Transverse colon (tissue), 4 donors: ENCODE measurements at places on chromosomes 5 and 9. TPM values are rescaled to one million over a fixed set of nuclear protein-coding genes. Genes with fewer than 3 reads are reported as not detected.

- DNase-seq, result no peak
These were observed 545.8 kb downstream of the EBF1 start for GRCh38 chr5:158553962-158554336.

DNA sequence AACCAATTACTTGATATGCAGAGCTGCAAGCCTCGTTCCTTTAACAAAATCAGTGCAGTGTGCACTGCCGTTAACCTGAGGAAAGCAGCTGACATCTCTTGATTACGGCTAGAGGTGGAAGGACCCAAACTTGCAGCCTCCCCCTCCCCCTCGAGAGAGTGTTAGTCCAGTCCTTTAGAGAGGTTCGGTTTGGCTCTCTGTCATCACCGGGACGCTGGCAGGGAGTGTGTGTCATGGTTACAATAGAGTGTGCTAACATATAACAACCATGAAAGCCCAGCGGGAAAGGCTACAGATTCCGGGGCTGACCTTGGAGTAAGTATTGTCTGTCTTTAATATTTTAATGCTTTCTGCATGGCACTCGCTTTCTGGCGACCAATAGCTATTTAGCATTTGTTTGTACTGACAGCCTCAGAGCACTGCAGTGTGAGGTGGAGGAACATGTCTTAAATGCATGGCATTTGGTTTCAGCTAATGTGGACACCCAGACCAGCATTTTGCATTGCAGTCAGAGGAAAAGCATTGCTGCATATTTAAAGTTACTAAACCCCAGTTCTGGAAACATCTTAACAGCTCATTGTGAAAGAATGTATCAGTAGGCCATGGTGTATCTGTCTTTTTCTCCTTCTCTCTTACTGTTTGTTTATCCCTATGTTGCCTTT, 237.5 kb downstream of the CD180 start:
- DNase-seq, result no peak

DNA sequence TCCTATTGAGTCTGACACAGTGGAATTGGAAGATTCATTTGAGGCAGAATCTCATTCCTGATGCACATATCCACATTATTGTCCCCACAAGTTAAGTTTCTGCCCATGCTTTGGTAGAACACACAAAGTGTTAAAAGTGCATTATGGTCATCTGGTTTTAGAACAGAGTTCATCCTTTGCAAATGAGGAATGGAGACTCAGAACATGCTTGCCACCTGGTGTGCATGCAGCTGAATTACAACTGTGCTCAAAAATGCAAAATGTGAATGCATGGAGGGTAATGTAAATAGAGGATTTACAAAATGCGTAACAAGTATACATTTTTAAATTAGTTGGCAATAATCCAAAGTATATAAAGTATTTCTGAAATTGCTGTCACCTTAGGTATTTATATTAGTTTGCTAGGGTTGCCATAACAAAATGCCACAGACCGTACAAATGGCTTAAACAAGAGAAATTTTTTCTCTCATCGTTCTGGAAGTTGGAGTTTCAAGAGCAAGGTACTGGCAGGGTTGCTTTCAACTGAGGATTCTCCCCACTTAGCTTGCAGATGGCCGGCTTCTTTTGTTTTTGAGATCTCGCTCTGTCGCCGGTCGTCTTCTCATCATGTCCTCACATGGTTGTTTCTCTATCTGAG, 671.1 kb downstream of the TAF11L14 start:
- no peak for DNase-seq

DNA sequence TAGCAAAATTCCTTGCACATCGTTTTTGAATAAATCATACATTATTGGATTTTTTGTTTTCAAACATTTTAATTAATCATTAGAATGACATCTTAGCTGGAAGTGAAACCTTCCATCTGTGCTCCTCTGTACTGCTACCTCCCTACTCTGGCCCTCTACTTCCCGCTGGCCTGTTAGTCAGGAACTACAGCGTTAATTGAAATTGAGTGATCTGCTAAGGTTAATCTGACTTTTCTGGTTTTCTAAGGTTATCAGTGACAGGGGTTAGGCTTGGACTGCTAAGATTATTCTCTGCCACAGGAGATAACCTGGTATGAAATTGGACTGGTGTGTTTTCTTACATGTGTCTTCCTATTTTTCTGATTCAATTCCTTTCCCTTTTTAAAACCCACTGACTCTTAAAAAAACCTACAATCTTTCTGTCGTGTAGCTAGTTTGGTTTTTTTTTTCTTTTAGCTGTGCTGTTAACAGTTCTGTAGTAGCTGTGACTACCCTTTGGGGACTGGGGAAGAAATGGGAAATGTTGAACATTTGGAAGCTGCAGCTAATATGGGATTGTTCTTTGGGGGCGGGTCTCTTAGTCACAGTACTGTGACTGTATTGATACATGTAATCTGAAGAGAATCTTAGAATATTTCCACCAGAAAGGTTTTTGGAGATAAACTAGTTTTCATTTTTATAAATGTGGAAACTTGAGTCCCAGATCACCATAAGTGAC, 4.6 kb downstream of the KIF2A start:
- no peak for DNase-seq

GRCh38 chr5:111511831-111512374, 432 bp downstream of the STARD4 start:
- DNase-seq, result no peak

DNA sequence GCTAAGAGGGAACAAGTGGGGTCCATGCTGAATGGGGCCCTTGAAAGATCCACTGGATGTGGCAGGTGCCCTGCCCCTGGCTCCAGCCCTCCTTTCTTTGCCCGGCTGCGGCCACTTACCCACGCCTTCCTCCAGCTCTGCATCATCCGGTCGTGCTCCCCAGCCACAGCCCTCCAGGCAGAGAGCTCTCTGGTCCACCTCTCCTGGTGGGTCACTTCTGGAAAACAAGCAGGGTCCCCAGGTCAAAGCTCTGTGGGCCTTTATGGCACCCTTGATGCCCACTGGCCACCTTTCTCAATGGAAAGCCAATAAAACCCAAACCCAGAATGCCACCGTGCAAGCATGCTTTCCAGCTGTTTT, 45.0 kb downstream of the SECISBP2 start:
- no peak for DNase-seq

DNA sequence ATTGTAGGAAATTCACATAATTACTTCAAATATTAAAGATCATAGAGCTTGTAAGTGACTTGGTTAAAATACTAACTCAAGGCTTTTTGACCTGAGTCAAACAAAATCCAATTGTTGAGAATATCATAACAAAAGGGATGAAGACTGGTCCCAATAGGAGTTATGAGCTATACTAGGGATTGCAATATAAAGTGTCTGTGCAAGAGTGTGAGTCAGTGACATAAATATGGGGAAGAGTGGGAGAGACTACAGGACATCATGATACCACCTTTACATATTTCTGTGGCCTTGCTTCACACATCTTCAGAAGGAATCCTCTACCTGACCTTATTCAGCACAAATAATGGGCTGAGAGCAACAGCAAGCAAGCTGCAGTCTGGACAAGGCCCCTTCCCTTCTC, 180.9 kb upstream of the SLC24A2 start:
- DNase-seq, result no peak

DNA sequence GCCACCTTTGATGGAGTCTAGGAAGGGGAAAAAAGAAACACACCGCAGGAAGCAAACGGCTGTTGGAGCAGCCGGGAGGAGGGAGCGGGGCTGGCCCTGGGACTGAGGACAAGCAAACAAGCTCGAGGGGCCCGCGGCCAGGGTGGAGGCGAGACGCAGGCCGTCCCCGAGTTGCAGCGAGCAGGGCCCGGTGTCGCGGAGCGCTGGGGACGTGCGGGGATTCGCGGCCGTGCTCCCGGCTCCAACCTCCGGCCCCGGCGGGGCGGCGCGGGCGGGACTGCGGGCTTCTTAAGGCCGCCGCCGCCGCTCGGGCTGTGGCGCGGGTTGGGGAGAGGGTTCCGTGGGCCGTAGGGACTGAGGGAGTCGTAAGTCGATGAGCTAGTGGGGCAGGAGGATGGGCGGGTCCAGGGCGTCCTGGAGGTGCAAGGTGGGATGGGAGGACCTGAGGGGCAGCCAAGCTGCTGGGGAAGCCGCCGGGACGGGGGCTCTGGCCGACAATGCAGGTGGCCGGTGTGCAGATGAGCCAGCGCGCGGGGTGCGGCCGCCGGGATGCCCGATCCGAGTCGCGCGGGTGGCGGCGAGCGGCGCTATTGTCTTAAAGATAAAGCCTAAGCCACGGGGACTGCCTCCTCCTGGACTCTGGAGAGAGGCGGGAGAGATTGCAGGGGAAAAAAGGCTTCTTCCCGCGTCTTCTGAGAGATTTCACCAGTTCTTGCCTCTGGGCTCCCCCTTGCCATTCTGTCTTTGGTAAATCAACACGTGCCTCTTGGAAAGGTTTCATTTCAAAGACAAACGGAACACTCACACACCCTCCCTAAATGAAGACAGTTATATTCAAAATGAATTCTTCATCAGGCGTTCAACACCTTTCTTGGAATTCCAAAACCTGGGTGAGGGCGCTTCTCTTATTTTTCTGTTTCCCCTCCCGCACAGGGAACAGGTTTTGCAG, 1.6 kb upstream of the HAPLN1 start:
- peak; percentile 83 for DNase-seq

DNA sequence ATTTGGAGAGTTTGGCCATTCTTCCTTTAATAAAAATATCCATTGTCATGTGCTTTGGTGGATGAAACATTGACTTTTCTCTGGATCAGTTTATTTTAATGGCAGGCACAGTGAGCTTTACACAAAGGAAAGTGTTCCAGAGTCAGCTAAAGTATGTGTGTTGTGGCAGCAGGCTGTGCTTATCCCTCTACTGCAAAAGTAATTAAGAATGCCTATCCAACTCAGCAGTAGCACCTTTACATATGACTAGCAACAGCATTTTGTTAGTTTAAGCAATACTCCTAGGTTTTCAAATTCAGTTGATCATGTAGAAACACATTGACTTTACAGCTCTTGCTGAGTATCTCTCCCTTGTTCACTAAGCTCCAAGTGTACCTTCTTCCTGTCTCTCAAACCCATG, 730.5 kb upstream of the RGMB start:
- no peak for DNase-seq

DNA sequence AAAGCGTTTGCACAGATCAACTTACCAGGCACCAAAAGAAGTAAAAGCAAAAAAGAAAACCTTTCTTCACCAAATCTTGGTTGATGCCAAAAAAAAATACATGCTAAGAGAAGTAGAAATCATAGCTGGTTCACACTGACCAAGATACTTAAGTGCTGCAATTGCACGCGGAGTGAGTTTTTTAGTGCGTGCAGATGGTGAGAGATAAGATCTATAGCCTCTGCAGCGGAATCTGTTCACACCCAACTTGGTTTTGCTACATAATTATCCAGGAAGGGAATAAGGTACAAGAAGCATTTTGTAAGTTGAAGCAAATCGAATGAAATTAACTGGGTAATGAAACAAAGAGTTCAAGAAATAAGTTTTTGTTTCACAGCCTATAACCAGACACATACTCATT, 36.4 kb upstream of the CCDC152 start:
- DNase-seq, result no peak

DNA sequence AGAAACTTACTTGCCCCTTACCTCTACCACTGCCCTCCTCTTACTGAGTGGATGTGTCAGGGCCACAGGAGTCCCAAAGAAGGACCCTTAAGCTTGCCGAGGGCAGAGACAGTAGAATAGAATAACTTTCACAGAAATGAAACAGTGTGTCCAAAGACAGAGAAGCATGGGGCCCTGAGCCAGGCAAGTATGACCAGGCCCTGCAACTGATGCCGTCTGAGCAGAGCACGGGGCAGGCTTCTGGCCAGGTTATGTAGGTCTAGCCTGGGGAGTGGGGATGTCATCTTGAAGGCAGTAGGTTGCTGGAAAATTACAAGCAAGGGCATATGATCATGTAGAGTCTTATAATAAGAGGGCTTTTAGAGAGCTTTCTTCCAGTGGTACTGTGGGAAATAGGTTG, 415.4 kb downstream of the KDM4C start:
- no peak for DNase-seq

DNA sequence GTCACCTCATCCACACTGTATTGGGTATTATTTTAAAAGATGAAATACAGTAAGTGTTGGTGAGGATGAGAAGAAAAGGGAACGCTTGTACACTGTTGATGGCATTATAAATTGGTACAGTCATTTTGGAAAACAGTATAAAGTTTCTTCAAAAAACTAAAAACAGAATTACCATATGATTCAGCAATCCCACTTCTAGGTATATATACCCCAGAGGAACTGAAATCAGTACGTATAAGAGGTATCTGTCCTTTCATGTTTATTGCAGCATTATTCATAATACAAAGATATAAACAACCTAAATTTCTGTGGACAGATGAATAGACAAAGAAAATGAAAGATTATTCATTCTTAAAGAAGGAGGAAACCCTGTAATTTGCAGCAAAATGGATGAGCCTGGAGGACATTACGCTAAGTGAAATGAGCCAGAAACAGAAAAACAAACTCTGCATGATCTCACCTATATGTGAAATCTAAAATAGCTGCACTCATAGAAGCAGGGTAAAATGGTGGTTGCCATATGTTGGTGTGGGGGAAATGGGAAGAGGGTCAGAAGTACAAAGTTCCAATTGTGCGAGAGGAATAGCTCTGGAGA, 191.6 kb downstream of the TRIM36 start:
- no peak for DNase-seq

- DNase-seq, result no peak
These were observed 96.5 kb upstream of the PITX1 start for GRCh38 chr5:135130261-135131215.

DNA sequence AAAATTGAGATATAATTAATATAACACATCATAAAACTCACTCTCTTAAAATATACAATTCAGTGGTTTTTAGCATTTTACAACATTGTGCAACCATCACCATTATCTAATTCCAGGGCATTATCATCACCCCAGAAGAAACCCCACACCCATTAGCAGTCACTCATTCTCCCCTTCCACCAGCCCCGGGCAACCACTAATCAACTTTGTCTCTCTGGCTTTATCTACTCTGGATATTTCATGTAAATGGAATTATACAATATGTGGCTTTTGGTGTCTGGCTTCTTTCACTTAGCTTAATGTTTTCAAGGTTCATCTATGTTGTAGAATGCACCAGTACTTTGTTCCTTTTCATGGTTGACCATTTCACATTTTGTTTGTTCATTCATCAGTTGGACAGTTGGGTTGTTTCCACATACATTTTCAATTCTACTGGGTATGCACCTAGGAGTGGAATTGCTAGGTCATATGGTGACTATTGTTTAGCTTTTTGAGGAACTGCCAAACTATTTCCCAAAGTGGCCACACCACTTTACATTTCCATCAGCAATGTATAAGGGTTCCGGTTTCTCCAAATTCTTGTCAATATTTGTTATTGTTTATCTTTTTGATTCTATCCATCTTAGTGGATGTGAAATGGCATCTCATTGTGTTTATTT, 62.4 kb downstream of the MARCHF3 start:
- DNase-seq, result no peak

GRCh38 chr9:80707120-80707519, 982.2 kb downstream of the TLE1 start:
- DNase-seq, result no peak

SOWAHA gene
- total RNA-seq, result 35.2 TPM

FBN2 gene
- total RNA-seq, result 0.82 TPM

TMEM232 gene
- not detected for total RNA-seq

FOXI1 gene
- not detected for total RNA-seq

TAF1L gene
- total RNA-seq, result not detected

LECT2 gene
- not detected for total RNA-seq

CDHR2 gene
- total RNA-seq, result 257 TPM

KIF4B gene
- total RNA-seq, result not detected

IL33 gene
- 6.5 TPM for total RNA-seq

CDH18 gene
- not detected for total RNA-seq

SEPTIN8 gene
- 55.7 TPM for total RNA-seq

SLC4A9 gene
- total RNA-seq, result 0.48 TPM

SLC6A7 gene
- 19.8 TPM for total RNA-seq

PCDHA5 gene
- total RNA-seq, result 0.79 TPM
